ENCODE measurements at places on chromosomes 1 and 21.

- DNase-seq: no peak
These were observed 153.5 kb downstream of the LRRC40 start for GRCh38 chr1:70051926-70052325.

- no peak for DNase-seq
These were observed 619.2 kb downstream of the SMYD3 start for GRCh38 chr1:245887829-245888228.

DNA sequence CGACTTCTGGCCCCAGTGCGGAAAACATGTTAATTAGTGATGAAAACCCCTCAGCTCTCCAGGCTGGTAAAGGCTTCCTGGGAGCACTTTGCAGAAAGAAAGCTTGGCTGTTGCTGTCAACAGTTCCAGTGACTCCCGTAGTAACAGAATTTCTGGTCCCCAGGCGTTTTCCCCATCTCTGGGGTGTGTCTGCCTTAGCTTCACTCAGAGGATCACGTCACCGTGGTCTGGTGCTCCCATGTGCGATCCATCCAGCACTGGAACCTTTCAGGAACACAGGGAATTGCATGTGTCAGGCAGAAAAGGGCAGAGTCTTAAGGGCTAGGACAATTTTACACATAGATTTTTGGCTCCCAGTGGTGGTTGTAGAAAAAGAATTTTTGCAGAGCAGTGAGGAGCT lies 470.4 kb upstream of the USP24 start:
- DNase-seq: no peak

GRCh38 chr1:153001382-153001781 lies at the start of gene SPRR3:
TSS of gene SPRR3 (plus strand) at chr1:153001749. CDS start at chr1:153003021, 1,272 bp downstream.
- no peak for DNase-seq

DNA sequence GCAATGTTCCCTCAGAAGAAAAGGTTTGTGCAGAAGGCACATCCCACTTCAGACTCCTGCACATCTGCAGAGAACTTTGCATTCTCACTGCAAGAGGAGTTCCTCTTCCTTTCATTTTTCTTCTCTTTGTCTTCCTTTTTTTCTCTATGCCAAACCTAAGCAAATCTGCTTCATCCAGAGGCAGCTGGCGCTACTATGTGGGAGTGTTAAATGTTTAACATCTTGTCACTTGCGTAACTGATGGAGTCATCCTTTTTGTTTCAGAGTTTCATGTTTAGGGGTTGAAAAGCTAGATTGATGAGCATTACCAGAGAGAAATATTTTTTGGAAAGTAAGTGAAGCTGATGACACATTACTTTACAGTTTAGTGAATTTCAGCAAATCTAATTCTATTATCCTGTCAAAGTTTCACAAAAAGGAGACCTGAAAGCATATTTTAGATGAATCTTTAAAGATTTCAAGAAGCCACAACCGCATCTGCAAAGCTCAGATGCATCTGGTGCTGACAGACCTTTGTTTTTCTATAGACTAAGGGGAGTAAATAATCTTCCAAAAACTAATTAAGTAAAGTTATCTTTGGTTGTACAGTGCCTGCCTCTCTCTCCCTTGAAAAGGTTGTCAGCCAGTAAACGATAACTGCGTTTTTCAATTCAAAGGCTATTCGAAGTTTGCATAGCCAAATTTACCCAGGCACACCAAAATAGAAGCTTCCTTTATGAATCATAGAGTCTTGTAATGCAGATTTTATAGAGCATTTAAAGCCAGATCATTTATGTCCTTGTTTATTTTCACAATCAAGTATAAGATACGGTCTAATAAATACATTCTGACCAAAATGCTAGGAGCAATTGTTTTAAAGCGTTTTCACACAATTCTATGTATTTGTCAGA lies 1.2 kb upstream of the LRRC53 start:
- no peak for DNase-seq

- DNase-seq: no peak
These were observed 117.2 kb upstream of the KCNJ15 start for GRCh38 chr21:38139380-38140168.

GRCh38 chr1:89734442-89734841 lies 86.4 kb upstream of the LRRC8D start:
- DNase-seq: no peak

DNA sequence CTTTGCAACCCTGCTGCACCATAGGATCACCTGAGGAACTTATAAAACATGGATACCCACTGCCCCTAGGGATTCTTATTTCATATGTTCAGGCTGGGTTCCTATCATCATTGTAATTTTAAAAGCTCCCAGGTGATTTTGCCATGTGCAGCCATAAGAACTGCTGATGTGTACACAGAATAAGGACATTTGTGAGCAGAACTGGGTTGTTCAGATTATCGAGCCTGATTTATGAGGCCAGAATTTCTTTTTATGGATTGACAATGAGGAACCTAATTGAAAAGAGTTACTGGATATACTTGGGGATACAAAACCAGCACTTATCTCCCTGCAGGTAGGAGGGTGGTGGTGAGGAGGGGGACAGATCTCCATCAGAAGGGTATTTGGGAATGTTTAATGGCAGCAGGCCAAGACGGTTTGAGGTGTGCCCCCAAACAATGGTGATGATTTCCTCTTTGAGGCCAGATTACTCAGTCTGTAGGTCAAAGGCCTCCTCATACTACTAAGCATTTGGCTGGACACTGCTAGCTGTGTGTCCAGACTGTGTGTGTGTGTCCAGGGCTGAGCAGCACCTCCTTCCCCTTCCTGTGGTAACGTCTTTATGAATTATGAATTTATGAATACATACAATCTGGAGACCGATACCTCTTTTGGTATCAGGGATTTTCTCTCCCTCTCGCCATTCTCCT lies 18.9 kb downstream of the NOS1AP start:
- no peak for DNase-seq

- no peak for DNase-seq
These were observed 58.1 kb downstream of the RPAP2 start for GRCh38 chr1:92356956-92357355.

GRCh38 chr1:53402891-53403655 lies 56.1 kb upstream of the DMRTB1 start:
- no peak for DNase-seq

- no peak for DNase-seq
These were observed 56.8 kb upstream of the HNRNPU start for GRCh38 chr1:244920911-244921761.

DNA sequence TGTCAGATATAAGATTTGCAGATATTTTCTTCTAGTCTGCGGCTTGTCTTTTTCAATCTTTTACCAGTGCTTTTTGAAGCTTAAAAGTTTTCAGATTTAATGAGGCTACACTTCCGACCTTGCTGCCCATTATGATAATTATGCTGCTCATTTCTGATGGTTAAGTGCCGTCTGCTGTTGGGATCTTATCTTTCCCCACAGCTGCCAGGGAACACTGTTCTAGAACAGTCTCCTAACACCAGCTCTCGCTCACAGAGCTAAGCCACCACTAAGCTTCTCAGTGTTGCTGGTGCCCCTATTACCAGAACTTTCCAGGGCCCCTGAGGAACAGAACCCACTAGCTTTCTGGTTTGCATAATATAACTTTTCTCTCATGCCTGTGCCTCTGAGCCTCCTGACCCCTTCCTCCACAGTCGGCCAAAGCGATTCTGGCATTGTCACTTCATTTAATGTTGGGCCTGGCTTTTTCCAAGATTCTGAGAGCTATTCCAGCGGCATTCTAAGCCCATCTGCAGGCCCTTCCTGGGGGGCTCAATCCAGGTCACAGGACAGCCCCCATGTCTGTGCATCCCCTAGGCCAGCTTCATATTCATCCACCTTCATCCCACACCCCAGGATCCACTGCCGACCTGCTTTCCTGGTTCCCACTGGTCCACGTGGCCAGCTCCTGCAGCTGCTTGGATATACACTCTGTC lies 237.0 kb downstream of the PTPRU start:
- no peak for DNase-seq

GRCh38 chr1:1309251-1310108 lies 1.1 kb downstream of the PUSL1 start:
- no peak for DNase-seq
